ENCODE measurements at places on chromosomes 6 and 20. TPM values are rescaled to one million over a fixed set of nuclear protein-coding genes. Genes with fewer than 3 reads are reported as not detected.

- DNase-seq: no peak
Observed at GRCh38 chr6:37047689-37048402, 42.4 kb downstream of the FGD2 start.

- DNase-seq: peak; percentile 15
Observed at GRCh38 chr20:34621383-34622367, 55.2 kb downstream of the PIGU start.

DNA sequence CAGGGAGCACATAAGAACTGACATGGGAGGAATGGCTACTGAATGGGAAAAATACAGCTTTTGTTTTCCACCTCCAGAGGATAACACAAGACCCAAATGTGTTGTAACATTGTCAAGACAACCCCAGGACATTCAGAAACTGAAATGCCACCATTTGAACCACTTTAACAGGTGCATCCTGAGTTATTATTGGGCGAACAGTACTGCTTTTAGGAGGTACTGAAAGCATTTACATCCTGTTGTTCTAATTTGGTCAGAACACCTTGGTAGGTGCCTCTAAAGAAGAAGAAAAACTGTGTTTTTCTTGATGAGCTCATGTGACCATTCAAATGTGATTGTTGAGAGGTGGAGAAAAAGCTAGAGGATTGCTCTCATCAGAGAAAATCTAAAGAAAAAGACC lies 6.4 kb upstream of the TXNDC5 start:
- DNase-seq: no peak

DNA sequence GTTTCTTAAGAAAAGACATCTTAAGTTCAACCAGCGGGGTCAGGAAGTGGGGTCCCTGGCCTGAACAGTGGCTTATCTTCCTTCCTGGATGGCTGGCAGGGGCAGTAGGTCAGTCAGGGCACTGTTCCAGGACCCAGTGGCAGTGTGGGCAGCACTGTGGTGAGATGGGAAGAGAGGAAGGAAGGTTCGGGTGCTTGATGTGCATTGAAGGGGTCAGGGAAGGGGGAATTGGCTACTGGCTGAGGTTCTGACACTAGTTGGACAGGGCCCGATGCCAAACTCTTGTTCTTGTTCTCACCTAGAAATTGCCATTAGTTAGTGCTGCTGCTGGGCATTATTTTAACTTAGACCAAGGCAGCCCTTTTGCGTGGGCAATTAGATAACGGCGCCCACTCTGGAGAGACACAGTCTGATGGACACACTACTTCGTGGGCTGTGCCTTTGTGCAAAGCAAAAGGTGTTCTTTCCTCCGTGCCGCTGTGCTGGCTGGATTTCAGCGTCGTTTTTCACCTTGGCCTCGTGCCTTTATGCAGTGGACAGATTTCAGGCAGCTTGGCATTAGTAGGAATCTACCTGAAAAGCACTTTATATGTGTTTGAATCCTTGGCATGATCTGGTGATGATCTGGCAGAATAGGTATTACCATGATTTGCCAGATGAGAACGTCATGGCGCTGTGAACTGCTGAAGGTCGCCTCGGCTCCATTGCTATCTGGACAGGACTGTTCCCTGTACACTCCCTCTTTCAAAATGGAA lies 30.3 kb downstream of the UTRN start:
- no peak for DNase-seq

- DNase-seq: peak; percentile 78
Observed at GRCh38 chr20:62616728-62617621, 25.3 kb upstream of the SLCO4A1 start.

GRCh38 chr6:101069191-101069795 lies 188.2 kb upstream of the ASCC3 start:
- no peak for DNase-seq

GRCh38 chr20:37335642-37336368 lies 10.1 kb upstream of the SRC start:
- no peak for DNase-seq

DNA sequence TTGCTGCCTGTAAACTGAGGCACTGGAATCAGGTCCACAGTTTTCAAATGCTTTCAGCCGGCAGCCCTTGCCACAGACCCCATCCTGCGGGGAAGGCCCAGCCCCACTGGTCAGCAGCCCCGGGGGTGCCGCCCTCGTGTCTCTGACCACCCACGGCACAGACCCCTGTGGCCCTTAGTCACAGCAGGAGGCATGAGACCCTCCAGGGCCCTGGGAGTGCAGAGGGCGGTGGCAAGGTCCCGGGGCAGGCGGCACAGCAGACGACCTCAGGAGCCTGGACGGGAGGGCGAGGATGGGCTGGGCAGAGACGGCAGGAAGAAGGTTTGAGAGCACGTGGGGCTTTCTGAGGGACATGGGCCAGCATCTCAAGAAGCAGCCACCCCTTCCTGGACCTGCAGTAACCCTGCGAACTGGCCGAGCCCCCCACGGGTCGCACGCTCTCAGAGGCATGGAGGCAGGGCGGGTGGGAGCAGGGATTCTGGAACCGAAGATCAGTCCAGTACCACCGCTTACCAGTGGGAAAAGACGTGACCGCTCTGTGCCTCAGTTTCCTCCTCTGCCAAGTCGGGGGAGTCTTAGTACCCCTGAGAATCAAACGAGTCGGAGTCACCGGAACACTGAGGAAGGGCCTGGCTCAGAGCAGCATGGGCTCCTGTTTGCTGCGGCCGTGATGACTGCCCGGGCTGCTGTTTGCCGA lies 140.7 kb downstream of the TAF4 start:
- no peak for DNase-seq

DNA sequence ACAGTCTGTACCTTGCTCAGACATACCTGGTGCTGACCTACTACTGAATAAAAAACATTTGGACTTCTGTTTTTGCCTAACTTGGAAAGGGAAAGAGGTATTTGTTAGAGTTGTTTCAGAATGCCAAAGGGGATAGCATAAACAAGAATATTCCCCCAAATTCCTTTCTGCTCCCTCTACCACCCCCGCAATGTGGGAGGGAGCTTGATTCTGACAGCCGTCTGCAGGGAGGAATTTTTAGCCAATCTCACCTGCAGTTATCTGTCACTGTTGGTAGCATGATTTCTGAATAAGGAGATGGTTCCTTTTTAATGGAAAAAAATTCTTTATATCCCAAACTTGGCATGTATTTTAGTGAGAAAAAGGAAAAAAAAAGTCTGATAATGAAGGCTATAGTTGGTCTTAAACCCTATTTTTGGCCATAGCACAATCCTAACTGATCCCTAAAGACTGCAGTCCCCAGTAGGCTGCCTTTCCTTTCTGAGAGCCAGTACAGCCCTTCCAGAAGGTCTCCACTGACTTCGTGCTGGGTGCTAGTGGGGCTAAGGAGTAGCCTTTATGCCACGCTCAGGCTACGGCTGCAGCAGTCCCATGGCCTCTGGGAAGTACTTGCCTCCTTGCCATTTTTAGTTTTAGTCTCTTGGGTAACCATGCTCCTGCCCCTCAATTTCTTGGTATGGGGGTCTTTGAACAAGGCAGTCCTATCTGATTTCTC lies 13.6 kb upstream of the PDE7B start:
- DNase-seq: no peak

GRCh38 chr6:73719046-73719445 lies 23.0 kb downstream of the CD109 start:
- no peak for DNase-seq

- peak; percentile 19 for DNase-seq
Observed at GRCh38 chr20:10404023-10404628, 29.9 kb downstream of the MKKS start.

GRCh38 chr20:53262365-53262764 lies 290.2 kb downstream of the TSHZ2 start:
- no peak for DNase-seq

- DNase-seq: no peak
Observed at GRCh38 chr6:113437566-113437965, 419.6 kb upstream of the MARCKS start.

- peak; percentile 95 for DNase-seq
Observed at GRCh38 chr6:146914489-146915483, 289.4 kb upstream of the STXBP5 start.

CCR6 gene
- total RNA-seq: not detected

GNRH2 gene
- total RNA-seq: not detected

NEDD9 gene
- 11.5 TPM for total RNA-seq

ARMC2 gene
- total RNA-seq: 0.78 TPM
